ENCODE measurements at places on chromosomes 13 and 19.
A peak's percentile ranks its signal among the peaks of the same experiment; 100 is the strongest.

GRCh38 chr19:52735734-52736133 lies 890 bp upstream of the ZNF611 start:
- DNase-seq: no peak

DNA sequence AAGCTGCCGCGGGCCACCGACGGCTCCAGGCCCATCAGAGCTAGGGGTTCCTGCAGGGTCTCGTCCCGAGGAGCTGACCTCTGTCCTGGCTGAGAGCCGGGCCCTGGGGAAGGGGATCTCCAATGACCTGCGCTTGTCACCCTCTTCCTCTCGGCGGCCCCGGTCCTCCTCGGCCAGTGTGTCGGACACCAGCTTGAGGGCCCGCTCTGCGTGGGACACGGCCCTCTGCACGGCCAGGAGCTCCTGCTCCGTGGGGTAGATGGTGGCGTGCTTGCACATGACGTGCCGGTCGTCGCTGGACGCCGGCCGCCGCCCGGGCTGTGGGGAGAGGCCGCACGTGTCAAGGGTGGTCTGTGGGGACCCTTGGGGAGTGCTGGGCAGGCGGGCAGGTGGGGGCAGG lies 32.7 kb upstream of the MATK start:
- DNase-seq: no peak

DNA sequence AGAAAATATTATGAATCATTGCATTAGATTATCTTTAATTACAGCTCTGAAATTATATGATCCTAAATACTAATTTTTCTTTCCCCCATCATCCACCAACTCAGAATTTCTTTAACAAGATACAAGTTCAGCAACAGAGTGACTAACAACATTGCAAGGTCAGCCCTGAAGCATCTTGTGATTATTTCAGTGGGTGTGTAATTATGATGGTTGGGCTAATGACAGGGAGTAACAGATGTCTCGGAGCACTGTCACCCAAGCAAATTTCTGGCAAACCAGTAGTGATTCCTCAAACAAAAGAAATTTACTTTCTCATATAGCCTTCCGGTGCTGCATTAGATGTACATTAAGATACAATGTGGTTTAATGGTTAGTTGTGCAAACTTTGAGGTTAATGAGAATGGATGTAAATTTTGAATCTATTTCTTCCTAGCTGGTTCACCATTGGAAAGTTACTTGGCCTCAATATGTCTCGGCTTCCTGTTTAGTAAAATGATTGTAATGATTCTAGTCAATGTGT lies 238.9 kb downstream of the ITGBL1 start:
- no peak for DNase-seq

DNA sequence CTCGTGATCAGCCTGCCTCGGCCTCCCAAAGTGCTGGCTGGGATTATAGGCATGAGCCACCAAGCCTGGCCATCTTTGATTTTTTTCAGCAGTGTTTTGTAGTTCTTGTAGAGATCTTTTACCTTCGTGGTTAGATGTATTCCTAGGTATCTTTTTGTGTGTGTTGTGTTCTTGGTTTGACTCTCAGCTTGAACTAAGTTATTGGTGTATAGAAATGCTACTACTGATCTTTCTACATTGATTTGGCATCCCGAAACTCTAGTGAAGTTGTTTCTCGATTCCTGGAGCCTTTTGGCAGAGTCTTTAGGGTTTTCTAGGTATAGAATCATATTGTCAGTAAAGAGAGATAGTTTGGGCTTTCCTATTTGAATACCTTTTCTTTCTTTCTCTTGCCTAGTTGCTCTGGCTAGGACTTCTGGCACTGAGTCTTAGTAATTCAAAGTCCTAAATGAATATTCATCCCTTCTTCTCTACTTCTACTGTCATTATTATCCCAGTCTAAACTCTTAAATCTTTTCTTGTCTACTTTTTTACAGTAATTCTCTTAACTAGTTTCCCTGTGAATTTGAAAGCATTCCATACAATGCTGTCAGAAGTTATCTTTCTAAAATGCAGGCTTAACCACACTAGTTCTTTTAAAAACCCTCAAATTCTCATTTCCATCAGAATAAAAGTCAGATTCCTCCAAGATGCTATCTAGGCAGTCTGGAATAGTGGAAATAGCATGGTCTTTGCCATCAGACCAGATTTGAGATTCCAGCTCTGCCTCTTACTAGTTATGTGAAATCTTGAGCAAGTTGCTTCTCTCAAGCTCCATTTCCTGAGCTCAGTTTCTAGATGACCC lies 7.0 kb downstream of the GPR18 start:
- DNase-seq: no peak

GRCh38 chr19:4060621-4061177 lies 6.0 kb downstream of the ZBTB7A start:
- DNase-seq: no peak

DNA sequence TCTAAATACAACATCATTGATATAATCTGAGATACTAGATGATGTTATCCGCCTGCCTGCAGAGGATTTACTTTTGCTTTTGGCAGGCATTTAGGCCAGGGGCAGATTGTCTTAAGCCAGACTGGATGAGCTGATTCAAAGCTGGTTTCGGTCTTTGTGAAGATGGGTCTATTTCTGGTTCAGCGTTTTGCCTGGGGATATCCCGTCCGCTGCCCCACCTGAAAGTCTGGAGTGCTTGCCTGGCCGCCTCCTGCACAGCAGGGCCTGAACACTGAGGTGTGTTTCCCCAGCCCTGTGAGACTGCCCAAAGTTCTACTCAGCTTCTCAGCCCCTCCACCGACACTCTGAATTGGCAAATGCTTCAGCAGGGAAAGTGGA lies 149.7 kb downstream of the KATNAL1 start:
- DNase-seq: no peak

- DNase-seq: no peak
Measured at GRCh38 chr19:29815231-29815630, 3.4 kb downstream of the CCNE1 start.

DNA sequence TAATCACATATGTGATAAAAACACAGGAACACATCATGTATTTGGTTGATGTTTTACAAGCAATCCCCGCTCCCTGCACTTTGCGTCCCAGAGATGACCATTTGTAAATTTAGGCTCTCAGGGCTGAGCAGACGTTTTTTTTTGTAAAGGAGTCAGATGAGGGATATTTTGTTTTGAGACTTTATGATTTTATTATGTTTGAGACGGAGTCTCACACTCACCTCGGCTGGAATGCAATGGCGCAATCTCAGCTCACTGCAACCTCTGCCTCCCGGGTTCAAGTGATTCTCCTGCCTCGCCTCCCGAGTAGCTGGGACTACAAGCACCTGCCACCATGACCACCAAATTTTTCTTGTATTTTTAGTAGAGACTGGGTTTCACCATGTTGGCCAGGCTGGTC lies 1.4 kb downstream of the TLE6 start:
- no peak for DNase-seq

DNA sequence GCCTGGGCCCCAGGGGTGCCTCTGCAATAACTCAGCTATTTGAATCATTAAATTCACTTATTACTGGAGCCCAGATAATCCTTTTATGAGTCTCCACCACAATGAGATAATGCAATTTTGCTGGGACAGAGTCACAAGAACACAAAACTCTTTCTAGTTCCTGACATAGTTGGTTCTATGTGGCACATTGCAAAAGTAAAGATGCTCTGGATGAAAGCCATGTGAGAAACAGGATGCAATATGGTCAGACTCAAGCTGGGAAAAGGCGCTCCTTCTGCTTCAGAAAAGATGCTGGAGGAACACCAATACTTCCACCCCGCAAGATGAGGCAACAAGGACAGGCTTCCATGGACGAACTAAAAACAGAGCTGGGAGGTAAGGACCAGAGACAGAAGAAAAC lies 5.7 kb downstream of the ANKRD27 start:
- no peak for DNase-seq

DNA sequence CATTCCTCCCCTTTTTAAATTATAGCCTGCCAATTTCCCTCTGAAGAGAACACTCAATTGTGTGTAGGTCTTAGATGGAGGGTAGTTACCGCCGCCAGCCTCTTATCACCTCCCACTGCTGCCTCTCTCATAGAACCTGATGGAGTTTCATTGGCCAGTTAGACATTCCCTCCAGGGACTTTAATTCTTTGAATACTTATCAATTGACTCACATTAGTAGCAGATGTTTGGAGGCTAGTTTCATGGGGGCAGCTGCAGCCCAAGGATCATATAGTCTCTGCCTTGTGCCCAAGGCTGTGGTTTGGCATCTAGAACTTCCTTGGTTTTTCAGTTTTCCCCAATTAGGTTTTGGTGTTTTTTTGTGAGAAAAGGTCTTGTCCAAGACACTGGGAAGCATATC lies 318.9 kb upstream of the HTR2A start:
- no peak for DNase-seq

- peak; percentile 42 for DNase-seq
Measured at GRCh38 chr19:45638930-45639729, at the start of gene EML2. Gene EML2, minus strand, starts transcription at chr19:45639397. Its CDS starts 21 bp downstream, at chr19:45639376.

- DNase-seq: no peak
Measured at GRCh38 chr13:111860231-111860552, 206.8 kb upstream of the SOX1 start.

DNA sequence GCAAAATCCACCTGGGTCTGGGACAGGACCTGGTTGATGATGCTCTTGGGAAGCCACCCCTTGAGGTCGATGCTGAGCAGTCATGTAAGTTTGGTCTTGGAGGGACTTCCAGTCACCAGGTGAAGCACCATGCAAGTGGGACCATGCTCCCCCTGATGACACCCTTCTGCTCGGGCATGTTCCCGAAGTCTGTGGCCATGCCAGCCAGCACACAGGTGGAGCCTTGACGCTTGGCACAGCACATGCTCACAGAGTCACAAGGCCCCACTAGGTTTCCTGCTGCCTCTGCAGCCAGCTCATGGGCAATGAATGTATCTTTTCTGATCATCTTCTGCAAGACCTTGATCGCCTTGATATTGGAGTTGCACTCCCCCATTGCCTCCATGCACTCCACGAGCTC lies 1920.2 kb downstream of the PCDH9 start:
- DNase-seq: no peak

GRCh38 chr13:29582171-29582570 lies 13.3 kb downstream of the SLC7A1 start:
- no peak for DNase-seq

GRCh38 chr13:95713651-95714050 lies 36.7 kb downstream of the DNAJC3 start:
- no peak for DNase-seq

DNA sequence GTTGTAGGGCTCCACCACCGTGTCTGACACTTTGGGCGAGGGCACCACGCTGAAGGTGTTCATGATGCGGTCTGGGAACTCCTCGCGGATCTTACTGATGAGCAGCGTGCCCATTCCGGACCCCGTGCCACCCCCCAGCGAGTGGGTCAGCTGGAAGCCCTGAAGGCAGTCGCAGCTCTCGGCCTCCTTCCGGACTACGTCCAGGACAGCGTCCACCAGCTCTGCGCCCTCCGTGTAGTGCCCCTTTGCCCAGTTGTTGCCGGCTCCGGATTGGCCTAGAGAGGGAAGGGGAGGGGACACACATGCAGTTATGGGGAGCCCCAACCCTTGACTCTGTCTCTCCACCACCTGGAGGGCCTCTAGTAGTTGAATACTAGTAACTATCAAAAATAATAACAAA lies 6.2 kb downstream of the TUBB4A start:
- no peak for DNase-seq

DNA sequence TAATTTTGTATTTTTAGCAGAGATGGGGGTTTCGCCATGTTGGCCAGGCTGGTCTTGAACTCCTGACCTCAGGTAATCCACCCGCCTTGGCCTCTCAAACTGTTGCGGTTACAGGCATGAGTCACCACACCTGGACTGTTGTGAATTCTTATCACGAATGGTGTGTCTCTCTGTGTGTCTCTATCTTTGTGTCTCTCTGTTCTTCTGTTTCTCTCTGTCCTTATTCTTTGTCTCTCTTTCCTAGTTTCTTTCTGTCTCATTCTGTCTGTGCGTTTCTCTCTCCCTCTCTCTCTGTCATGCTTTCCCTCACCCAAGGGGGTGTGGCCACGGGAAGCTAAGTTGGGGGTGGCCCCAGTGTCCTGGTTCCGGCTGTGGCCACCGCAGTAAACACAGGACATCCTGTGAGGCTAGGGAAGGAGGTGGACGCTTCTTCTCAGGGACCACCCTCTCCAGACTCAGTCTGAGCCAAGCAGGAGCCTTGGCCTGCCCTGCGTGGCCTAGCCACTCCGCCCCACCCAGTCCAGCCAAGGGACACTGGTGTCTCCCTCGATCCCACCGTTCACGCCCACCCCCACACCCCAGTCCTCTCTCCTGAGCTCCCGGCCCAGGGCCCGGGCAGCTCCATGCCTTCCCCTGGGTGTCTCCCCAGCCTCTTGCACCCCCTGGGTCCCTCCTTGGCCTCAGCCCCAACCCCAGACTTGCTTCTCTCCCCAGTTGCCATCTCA lies 3.9 kb upstream of the PRX start:
- no peak for DNase-seq

- DNase-seq: no peak
Measured at GRCh38 chr13:106723036-106723435, 155.1 kb upstream of the ARGLU1 start.

DNA sequence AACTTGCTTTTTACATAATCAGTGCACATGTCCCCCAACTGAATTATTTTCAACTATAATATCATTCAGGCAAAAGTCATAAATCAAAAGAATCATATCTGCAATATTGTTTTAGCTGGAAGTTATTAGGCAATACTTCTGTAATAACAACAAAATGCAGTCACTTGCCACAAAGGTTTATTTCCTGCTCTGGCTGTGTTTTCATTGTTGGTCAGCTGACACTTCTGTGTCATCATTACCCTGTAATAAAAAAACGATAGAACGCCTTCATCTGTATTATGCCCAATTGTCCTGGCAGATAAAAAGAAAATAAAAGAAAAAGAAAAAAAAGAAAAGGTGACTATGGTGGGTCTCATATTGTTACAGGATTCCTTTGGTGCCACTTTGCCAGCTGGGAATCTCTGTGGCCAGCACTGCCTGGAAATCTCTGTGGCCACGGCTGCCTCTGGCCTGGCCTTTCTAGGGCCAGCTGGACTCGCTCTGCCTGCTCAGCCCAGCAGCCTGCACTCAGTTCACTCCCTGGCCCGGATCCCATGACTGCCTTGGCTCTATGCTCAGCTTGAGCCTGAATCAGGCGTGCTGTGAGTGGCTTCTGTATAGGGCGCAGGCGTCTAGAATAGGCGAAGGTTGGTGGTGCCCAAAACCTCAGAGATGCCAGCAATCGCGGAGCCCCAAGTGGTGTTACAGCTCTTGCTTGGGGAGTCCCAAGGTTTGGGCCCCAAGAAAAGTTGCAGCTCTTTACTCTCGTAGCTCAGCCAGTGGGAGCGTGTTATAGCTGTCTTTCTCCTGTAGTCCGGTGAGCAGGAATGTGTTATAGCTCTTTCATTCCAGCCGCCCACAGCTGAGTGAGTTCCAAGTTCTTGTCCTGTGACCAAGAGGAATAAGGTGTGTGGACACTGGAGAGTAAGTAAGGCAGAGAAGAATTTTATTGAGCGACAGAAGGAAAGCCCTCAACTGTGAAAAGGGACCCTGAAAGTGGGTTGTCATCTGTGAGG lies 1227.1 kb downstream of the SLITRK1 start:
- DNase-seq: no peak

DNA sequence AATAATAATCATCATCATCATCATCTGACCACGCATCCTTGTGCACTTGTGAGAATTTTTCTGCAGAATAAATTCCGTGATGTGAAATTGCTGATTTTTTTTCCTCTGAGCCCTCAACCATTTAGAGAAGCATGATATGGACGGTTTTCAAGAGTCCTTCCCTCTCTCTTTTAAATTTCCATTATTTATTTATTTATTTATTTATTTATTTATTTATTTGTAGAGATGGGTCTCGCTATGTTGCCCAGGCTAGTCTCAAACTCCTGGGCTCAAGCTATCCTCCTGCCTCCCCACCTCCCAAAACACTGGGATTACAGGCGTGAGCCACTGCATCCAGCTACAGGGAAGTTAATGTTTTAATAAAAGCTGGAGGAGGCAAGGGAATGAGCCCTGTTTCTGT lies 39.6 kb downstream of the CACNA1A start:
- DNase-seq: no peak

GRCh38 chr13:111399334-111399733 lies 78.9 kb downstream of the TEX29 start:
- DNase-seq: no peak
